ENCODE measurements at places on chromosomes 7 and 10.

DNA sequence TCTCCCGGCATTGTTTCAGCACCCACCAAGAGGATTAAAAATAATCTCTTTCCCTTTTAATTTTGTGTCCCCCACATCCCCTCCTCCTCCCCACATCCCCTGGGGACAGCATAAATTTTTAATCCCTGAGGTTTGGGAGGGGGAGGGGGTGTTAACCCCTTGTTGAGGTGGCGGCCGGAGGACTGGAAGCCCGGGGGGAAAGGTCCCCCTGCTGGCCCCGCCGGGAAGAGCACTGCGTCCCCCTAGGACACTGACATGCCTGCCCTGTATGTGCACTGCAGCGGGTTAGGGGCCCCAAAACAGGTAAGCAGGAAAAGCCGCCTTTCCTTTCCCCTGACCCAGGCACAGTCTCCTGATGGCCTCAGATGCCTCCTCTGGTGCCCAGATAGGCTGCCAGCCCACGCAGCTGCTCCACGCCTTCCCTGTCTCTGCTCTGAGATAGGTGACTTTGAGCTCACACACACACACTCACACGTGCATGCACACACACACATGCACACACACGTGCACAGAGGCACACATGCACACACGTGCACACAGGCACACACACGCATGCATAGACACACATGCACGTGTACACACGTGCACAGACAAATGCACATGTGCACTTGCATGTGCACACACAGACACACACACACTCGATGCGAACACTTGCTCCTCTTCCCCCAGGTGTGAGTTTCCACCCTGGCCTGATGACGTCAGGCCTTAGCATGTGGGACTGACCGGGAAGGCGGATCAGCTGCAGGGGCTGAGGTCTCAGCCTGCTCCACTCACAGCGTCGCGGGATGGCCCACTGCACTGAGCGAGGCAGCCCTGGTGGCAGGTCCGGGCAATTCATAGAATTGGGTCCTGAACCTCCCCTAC, 12.3 kb downstream of the CNPY1 start:
- DNase-seq: no peak

DNA sequence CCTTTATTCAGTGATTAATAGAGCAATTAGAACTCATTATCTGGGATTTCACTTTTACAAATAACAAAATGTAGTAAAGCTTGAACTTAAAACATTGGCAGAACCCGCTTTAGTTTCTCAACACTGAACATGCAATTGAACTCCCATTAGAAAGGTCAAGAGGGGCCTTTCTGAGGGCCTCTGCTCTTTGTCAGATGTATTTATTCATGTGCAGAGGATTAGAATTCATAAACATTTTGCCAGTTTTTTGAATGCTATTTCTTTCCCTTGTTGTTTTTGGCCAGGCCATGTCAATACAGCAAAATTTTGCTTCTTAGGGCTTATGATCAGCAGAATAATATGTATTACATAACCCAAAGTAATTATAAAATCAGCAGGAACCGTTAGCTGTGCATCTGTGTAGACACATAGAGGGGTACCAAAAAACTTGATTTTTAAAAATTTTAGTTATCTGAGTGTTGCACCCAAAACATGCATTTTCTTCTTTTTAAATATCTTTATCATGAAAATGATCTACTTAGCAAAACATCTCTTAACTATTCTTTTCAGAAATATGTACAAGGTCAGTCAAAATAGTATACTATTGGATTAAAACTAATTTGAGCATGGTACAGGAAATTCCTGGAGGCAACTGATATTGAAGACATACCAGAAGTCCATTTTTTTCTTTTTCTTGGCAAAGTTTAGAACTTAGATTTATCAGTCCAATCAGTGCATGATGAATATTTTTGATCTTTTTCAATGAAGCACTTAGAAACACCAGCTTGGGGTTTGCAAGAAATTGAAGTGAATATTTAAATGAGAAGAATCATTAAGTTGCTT, 177.5 kb downstream of the TWIST1 start:
- DNase-seq: no peak

GRCh38 chr7:23196306-23196705, 14.5 kb downstream of the NUP42 start:
- no peak for DNase-seq

DNA sequence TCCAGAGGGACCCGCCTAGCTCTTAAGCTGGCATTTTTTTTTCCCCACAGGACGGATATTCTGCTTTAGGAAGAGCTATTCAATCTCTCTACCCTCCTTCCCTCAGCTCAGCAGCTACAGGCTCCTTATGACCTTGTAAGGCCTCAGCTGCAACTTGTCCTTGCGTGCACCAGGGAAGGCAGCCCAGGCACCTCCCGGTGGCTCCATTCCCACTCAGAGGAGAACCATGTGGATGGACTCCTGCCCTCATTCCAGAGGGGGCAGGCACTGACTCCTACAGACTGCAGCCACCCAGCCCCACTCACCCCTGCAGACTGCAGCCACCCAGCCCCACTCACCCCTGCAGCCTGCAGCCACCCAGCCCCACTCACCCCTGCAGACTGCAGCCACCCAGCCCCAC, 73.7 kb downstream of the ITIH5 start:
- DNase-seq: no peak

- no peak for DNase-seq
Observed at GRCh38 chr7:155262031-155262430, 35.6 kb upstream of the INSIG1 start.

GRCh38 chr10:81843042-81843441, 32.0 kb upstream of the NRG3 start:
- DNase-seq: no peak

Data from stimulated activated CD8-positive, alpha-beta memory T cell treated with anti-CD3 and anti-CD28 coated beads, Interleukin-12 subunit alpha, Interleukin-12 subunit beta, amount 100 ng/mL, for 4 hours (primary cell).